Stimulated activated CD4-positive, alpha-beta T cell treated with anti-CD3 and anti-CD28 coated beads, Interleukin-1b, Interleukin-23, amount 100 ng/mL, for 1 hour (primary cell): ENCODE measurements at places on chromosomes 16 and 17.

- no peak for DNase-seq
These were observed 27.6 kb downstream of the CYB561 start for GRCh38 chr17:63418540-63418939.

GRCh38 chr17:66755101-66755943, 79.6 kb upstream of the CACNG5 start:
- DNase-seq, result no peak

DNA sequence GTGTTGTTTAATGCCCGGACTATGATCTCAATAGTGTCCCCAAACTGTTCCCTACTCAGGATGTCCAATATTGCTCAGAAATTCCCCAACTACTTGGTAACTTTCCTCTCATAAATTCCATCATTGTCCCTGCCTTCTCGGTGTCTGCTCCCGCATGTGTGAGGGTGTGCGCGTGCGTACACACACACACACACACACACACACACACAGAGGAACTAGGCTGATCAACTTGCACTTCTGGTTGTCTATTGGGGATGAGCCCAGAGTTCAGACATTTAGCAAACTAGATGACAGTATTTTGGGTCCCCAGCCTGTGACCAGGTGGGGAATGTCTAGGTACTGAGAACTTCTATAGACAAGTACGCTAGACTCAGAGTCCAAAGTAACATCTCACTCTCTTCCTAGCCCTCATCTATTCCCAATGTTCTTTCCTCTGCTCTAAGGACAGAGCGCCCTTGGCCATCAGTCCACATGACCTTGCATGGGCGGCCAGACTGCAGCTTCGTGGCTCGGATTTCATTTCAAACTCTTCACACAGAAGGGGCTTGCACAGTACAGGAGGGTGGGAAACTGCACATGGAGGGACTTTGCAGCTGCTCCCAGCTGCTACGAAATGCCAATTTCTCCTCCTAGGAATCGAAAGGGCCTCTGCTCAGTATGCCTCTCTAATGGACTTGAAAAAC, 5.3 kb downstream of the HS3ST3A1 start:
- no peak for DNase-seq

DNA sequence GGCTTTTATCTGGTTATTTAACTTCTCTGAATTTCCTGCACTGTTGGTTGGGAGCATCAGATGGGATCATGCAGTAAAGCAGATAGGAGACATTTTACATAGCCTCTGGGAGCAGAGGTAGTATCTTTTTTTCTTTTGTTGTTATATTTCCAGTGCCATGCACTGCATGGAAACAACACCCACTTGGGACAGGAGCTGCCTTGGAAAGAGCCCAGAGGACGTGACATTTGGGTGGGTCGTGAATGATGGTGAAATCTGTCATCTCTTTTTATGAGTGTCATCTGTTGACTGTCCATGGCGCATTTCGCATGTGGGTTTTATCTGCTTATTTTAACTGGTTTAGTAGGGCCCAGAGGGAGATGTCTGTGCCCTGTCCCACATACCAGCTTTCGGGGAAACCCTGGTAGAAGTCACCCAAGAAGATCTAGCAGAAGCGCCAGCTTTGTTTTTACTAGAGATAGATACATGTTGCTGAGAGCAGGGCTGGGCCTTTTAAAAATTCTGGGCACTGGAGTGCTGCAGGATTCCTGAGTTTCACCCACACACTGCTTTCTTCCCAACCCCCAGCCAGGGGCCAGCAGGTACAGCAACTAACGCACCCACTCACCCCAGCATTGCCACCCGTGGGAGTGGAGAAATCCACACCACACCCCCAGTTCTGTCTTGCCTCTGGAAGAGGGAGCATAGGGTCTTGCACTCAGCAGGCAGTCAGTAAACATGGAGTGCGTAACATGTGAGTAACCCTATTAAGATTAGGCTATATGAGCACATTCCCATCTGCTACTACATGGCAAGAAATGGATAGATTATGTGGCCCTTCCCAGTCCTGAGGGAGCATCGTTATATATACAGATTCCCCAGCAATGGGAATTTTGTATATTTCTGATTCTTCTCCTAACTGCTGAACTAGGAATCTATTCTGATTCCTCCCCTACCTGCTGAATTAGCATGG, 8.4 kb upstream of the TERF2 start:
- no peak for DNase-seq

DNA sequence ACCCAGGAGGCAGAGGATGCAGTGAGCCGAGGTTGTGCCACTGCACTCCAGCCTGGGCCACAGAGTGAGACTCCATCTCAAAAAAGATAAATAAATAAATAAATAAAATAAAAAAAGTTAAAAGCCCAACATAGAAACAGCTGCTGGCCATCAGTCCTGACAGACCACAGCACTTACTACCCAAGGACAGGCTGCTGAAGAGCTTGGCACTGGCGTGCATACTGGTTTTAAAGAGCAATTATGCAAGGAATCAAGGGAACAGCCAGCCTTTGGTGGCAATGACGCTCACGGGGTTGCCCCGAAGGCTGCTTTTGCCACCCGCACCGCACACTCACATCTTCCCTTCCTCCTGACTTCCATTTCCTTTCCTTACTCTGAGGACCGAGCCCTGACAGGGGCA, 4.2 kb downstream of the PLD6 start:
- no peak for DNase-seq

- peak; percentile 55 for DNase-seq
These were observed 45.7 kb downstream of the CMTM4 start for GRCh38 chr16:66650707-66651473.
